ENCODE measurements at places on chromosomes 4 and X.
A peak's percentile ranks its signal among the peaks of the same experiment; 100 is the strongest.

- DNase-seq = peak; percentile 79
Measured at GRCh38 chr4:38160487-38161207, 200.4 kb downstream of the PTTG2 start.

DNA sequence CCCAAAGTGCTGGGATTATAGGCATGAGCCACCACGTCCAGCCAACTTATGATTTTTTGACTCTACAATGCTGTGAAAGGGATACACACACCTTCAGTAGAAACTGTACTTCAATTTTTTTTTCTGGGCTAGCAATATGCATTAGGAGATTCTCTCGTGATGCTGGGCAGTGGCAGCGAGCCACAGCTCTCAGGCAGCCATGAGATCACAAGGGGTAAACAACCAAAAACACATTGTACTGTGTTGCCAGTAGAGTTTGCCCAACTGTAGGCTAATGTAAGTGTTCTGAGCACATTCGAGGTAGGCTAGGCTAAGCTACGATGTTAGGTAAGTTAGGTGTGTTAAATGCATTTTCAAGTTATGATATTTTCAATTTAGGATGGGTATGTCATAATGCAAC is 25.7 kb downstream of the RAB33A start:
- DNase-seq = no peak

DNA sequence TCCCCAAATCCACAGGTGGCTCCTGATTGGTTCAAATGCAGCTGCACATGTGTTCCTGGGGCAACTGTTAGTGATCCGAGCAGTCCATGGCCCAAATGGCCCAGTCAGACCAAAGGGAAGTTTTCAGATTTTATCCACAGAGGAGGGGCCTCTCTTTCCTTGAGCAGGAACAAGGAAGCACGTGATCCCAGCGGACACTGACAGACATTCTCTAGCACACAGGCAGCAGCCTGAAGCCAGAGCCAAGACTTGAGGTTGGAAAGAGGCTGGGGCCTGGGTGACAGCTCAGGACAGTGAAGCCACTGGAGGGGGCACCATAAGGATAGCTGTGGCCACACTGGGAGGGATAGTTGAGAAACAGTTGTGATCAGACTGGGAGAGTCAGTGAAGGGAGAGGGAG is 3.5 kb upstream of the ZFP92 start:
- DNase-seq = no peak

- no peak for DNase-seq
Measured at GRCh38 chr4:184279496-184280061, 61.9 kb upstream of the ENPP6 start.

GRCh38 chr4:188242041-188242440 is 102.8 kb downstream of the TRIML1 start:
- no peak for DNase-seq

DNA sequence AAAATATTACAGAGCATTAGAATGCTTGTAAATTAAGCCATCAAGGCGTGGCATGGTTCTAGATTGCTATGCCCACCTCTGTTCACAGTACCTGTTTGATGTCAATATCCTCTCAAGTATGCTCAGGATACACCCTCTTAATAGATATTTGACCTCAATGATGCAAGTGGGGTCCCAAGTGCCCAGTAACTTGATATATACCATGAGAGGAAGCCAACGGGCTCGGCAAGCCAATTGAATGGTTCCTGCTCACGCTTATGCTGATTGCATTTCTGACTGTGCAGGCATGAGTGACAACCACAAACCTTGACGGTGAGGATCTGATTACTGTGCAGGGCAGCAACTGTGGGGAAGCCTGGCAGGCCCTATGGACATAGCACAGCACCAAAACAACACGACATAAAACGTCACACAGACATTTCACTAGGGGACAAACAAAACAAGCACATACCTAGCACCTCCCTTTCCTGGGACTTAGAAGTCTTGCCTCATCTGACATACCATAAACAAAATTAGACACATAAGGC is 179.1 kb upstream of the ETNPPL start:
- no peak for DNase-seq

- no peak for DNase-seq
Measured at GRCh38 chr4:11407551-11407950, 21.1 kb downstream of the HS3ST1 start.

GRCh38 chrX:69038816-69039215 is 126.4 kb downstream of the PJA1 start:
- no peak for DNase-seq

DNA sequence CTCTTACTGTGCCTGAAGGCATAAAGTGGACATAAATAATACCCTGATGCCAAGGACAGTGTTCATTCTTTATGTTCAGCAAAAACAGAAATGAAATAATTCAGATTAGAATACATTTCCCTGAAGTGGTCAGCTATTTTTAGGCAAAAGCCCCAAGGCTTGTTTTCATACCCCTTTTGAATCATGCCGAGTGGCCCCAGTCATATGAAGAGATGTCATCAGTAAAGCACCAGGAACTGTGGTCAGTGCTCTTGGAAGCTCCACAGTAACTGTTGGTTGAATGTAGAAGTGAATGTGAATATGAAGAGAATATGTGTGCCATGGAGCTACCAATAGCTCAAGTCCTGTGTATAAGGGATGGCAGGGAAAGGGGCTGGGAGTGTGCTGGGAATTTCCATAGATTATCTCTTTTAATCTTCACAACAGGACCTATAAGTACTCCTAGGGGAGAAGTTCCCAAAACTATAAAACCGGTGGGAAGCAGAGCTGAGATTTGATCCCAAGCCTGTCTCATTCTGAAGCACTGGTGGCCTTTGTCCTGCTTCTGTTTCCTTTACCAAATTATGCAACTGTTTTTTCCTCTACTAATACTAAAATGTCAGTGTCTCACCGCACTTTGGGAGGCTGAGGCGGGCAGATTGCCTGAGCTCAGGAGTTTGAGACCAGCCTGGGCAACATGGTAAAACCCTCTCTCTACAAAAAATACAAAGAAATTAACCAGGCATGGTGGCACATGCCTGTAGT is 52.6 kb downstream of the FNIP2 start:
- DNase-seq = no peak

DNA sequence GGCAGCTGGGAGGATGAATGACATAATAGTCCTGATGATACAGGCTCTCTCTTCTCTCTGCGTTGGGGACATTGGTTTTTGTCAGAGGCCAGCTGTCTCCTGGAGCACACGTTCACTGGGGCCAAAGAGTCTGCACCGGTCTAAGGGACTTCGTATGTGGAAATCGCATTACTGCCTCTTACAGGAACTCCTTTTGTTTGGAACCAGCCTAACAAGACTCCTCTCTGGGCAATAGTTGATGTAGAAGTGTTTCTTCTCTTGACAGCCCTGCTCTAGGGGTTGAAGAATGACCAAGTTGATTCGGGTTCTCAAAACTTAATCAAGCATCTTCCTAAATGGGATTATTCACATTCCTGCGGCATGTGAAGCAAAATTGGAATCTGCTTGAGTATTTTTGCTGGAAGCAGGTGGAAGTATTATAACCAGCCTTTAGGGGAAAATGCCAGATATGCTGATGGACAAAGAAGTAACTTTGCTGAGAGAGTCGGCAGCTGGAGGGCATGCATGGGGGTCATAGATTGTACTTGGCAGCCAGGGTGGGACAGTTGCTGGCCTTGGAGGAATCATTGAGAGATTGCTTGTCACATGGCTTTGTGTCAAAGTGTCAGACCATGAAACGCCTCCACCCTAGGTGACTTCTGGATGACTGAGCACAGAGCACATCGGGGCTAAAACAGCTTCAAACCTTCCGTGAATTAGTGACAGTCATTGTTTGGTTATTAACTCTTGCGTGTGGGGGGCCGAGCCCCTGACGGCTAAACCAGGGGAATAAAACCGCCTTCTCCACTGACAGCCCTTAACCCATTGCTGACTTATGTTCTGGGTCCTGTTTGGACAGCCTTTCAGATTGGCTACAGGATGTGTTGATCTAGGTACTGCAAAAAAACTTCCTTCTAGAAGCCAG is 34.4 kb upstream of the SLC34A2 start:
- no peak for DNase-seq

- DNase-seq = no peak
Measured at GRCh38 chrX:20159797-20160385, 18.3 kb upstream of the EIF1AX start.

DNA sequence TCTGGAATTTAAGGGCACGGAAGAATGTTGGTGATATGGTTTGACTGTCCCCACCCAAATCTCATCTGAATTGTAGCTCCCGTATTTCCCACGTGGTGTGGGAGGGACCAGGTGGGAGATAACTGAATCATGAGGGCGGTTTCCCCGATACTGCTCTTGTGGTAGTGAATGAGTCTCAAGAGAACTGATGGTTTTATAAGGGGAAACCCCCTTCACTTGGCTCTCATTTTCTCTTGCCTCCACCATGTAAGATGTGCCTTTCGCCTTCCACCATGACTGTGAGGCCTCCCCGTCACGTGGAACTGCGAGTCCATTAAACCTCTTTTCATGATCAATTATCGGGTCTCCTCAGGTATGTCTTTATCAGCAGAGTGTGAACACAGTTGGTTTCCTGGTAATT is 25.6 kb upstream of the DHRSX start:
- DNase-seq = no peak

DNA sequence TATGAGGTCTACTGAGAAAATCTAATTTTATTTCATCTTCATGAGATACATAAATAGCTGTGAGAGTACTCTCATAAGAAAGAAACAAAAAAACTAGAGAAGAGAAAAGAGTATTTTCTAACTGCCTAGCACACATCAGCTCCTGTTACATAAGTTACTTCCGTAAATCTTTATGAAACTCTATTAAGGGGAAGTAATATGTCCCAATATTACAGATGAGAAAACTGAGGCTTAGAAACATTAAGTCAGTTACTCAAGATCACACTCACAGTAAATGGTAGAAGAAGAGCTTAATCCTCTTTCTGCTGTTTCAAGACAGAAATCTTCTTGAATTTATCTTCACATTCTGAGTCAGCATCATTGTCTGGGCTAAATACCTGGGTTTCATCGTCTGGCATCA is 164.1 kb downstream of the DTHD1 start:
- DNase-seq = no peak

DNA sequence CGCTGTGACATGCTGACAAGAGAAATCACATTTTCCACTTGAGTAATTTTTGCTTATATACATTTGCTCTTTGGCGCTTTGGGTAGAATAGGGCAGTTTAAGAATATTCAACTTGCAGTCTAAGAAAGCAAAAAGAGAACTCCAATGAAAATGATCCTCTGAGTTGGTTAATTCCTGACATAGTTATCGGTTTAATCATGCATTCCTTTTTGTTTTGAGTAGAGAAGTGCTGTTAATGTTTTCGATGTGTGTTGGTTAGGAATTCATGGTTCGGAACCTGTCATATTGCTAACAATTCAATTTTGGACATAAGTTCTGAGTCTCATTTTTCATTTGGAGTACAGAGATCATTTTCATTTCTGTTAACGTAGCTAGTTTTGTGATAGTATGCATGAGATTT is 700.6 kb upstream of the PITX2 start:
- DNase-seq = no peak

DNA sequence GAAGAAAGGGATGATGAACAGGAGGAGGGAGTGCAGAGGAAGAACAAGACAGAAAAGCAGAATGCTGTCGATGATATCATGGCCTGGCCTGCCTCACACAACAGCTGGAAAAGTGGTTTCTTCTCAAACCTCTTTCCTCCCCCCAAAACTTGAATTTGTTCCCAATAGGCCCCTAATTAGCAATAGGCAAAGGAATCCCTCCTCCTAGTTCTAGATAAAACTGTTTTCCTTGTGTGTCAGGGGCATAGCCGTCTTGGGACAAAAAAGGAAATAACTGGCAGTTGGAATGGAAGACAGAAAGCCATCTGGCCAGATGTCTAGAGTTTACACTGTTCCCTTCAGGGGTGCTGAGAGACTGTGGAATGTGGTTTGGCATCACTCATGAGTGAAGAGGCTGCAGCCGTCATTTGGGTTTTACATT is 177.8 kb upstream of the C1QTNF7 start:
- DNase-seq = no peak

DNA sequence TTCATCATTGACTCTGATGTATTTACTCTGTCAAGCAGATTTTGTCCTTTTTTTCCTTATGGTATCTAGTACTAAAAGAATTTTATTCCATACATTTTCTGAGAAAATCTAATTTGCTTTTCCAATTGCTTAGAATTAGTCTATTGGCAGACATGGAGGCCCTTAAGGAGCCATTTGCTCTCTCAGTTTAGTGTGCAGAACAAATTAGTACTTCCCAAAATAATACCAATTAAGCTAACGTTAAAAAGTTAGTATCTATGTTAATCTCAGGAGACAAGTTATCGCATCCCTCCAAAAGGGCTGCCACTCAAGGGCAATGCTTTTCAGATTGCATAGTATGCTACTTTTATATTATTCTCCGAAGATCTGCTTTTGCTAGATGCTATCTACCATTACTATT is 47.7 kb downstream of the PDHA2 start:
- no peak for DNase-seq

GRCh38 chr4:70818921-70819320 is 20.8 kb downstream of the GRSF1 start:
- DNase-seq = no peak

DNA sequence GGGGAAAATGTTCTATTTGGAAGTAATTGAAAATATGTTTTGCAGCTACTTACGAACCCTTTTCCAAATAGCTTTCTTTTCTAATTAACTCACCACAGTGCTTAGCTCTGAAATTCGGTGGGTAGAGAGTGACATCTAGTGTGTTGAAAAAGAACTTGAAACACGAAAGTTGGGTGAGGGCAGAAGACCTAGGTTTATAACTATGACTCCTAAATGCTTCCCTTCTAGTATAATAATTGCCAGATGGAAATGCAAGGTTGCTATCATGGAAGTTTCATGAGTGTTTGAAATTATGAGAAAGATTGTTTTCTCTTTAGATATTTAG is 77.3 kb upstream of the NOCT start:
- DNase-seq = no peak

DNA sequence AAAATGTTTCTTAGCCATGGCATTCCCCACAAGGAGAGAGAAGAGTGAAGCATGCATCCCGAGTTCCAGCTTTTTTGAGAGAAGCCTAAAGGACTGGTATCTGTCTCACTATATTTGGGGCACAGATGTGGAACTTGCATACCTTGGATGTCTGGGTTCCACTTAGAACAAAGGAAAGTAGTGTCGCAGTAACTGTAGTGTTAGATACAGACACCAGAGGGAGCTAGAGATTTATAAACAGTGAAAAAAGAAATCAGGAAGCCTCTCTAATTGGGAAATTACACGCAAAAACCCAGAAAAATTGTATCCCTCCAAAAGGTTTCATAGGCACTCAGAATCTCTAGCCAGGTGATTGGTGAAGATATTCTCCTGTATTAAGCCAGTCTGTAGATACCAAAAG is 34.4 kb downstream of the AGTR2 start:
- no peak for DNase-seq

GRCh38 chrX:111543212-111543741 is 31.8 kb downstream of the SERTM2 start:
- no peak for DNase-seq
